ENCODE measurements at places on chromosomes 2 and 18. TPM values are rescaled to one million over a fixed set of nuclear protein-coding genes. Genes with fewer than 3 reads are reported as not detected.

The AMMECR1L gene
- total RNA-seq, result 10.8 TPM

The C2orf80 gene
- not detected for total RNA-seq

The ZNF513 gene
- total RNA-seq, result 6.6 TPM

The PLEKHH2 gene
- total RNA-seq, result 4.4 TPM

The DPYSL5 gene
- total RNA-seq, result not detected

The ATOH8 gene
- total RNA-seq, result 29.5 TPM

The BUB1 gene
- 5.8 TPM for total RNA-seq

The SH3RF3 gene
- 1.9 TPM for total RNA-seq

The CXCR2 gene
- not detected for total RNA-seq

The LIPG gene
- 0.17 TPM for total RNA-seq

The TCF23 gene
- total RNA-seq, result not detected

The PCARE gene
- total RNA-seq, result not detected

The HK2 gene
- total RNA-seq, result 20.6 TPM

The CD302 gene
- total RNA-seq, result 3.9 TPM

The COL4A4 gene
- total RNA-seq, result 0.16 TPM

The KANSL1L gene
- 14.5 TPM for total RNA-seq

The CRYGD gene
- not detected for total RNA-seq

The ITPRIPL1 gene
- 2.7 TPM for total RNA-seq

The OTOF gene
- total RNA-seq, result under 0.01 TPM

The PSMD14 gene
- total RNA-seq, result 52.3 TPM

The NPPC gene
- 0.16 TPM for total RNA-seq

The GPBAR1 gene
- not detected for total RNA-seq

The TUBA3E gene
- total RNA-seq, result not detected

The GALNT3 gene
- total RNA-seq, result 0.16 TPM

The STON1 gene
- 6.7 TPM for total RNA-seq

The RAD51AP2 gene
- not detected for total RNA-seq

The C1QL2 gene
- total RNA-seq, result not detected

Measured in bronchial smooth muscle cell (primary cell).